ENCODE measurements at places on chromosomes 7 and 10.
A peak's percentile ranks its signal among the peaks of the same experiment; 100 is the strongest.

DNA sequence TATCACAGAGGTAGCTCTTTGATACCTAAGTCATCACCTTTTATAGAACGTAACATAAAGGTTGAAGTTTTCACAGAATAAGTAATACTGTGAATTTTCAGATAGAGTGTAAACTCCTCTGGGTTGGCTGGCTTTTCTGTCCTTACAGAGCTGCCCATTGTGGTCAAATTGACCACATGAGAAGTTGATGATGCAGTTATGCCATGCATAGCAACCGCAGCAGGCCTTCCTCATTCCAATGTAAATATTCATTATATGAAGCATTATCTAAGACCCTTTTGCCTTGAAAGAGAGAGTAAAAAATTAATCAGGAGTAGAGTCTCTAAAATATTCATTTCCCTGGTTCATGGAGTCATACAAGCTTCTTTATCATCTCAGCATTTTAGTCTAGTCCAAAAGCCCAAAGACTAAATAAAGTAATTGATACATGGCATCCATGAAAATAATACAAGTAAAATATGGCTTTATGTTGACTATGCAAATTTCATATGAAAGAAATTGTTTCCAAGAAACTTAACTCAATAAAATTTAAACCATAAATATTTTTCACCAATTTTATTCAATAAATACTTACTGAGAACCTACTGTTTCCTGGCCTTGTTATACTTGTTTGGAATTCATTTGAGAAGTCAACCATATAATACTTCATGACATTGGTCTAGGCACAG, 516.4 kb downstream of the PCDH15 start:
- DNase-seq, result no peak

DNA sequence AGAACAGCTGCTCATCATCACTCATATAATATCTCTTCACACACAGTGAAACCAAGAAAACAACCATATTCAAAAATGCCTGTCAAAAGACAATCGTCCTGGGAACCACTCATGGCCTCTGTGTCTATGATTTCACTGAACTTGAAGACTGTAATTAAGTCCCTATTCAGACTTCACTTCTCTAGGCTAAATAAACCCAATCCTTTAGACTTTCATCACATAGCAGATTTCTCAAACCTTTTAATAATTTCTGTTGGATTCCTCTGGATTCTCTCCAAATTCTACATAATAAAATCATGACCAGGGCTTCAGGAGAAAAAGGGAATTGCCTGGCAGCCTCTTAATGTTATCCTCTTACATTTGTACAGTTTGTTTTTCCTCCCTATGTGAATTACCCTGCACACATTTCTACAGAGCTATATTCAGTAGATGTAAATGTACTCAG, 201.1 kb downstream of the LRRN3 start:
- no peak for DNase-seq

DNA sequence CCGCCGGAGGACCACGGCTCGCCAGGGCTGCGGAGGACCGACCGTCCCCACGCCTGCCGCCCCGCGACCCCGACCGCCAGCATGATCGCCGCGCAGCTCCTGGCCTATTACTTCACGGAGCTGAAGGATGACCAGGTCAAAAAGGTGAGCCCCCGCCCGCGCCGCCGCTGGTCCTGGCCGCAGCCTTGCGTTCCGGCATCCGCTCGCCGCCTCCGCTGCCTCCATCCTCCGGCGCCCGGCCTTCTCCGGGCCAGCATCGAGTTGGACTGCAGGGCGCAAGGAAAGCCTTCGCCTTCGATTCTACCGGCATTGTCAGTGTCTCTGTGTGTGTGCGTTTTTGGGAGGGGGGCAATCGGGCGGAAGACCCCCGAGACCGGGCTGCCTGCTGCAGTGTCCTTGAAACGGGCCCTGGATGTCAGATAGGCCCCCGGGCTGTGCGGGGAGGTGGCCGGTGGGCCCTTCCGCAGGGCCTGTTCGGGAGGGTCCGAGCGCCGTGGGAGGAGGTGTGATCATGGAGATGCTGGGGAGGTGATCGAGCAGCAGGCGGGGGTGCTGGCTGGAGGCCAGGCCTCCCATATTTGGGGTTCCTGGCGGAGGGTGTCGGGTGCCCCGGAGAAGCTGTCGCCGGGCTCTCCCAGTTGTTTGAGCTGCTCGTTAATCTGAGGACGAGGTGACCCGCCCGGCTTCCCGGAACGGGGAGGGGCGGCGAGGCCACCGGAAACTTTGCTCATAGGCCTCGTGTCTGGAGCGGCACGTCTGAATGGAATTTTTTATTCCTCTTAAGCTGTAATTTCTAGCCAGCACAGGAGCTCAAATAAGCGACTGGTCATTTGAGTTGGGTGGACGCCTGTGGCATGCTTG, 40.8 kb downstream of the HK1 start:
- DNase-seq, result peak; percentile 69

DNA sequence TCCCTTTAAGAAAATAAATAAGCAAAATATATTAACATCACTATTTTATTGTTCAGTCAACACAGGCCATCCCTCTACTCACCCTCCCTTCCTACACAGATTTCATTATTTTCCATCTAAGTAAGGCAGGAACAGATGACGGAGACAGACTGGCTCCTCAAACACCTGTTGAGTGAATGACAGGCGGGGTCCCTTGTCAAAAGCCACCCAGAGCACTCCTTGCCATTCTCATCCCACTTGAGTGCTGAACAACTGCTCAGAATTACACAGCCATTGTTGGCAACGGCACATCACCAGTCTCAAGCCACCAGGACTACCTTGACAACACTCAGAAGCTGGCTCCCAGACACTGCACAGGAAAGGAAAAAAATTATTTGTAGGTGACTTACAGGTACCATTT, 3.3 kb downstream of the GRB10 start:
- DNase-seq, result no peak

GRCh38 chr10:84084342-84084741, 55.0 kb upstream of the GHITM start:
- no peak for DNase-seq

DNA sequence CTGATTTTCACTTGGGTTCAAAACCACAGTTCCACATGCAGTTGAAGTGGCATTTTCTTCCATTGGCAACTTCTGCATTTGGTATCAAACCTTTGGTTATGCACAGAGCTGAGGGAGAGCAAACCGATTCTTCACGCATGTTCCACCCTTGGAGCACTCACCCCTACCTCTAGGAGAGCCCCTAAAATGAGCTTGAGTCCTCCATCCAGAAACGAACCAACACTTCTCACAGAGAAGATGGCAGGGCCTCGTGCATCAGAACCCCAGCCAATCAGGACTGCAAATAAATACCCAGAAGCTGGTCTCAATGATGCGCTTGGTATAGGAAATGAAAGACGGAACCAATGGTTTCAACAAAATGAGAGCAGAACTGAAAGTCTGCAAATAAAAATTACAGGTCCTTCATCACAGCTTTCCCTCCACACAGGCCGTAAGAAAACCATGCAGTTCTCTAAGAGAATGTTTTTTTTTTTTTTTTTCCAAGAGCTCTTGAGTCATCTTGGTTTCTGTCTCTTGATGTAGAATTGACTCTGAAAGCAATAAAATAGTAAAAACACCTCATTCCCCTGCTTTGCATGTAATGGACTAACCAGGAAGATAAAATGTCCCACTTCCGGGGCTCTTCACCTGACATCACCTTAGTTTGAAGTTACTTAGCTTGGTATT, 23.9 kb downstream of the KLF6 start:
- DNase-seq, result no peak

DNA sequence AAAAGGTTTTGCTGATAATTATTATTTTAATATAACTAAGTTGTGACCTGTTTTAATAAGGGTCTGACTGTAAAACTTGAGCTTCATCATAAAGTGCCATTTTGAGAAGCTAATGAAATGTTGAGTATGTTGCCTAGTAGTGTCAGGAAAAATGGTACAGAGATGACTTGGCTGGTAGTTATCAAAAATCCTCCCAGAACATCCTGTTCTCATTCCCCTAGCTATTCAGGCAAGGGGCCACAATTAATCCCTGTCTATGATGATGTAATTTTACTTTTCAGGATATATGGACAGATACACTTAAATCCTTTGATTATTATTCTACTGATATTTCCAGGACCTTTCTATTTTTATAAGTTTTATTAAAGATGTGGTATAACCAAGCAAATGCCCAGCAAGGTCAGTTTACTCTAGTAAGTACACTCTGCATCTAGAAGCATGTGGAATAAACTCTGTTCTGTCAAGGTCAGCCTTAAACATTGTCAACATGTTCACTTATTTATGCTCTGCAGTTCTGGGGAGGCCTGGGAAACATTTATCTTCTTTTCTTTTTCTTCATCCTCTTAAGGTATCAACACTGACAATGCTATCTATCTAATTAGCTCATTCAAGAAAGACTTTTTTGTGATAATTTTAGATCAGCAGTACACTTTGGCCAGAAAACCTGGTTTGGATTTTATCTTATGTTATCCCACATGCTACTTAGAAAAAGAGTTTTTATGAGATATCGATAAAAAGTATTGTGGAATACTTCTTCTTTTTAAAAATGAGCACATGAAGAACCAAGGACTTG, 32.1 kb downstream of the BTRC start:
- no peak for DNase-seq

DNA sequence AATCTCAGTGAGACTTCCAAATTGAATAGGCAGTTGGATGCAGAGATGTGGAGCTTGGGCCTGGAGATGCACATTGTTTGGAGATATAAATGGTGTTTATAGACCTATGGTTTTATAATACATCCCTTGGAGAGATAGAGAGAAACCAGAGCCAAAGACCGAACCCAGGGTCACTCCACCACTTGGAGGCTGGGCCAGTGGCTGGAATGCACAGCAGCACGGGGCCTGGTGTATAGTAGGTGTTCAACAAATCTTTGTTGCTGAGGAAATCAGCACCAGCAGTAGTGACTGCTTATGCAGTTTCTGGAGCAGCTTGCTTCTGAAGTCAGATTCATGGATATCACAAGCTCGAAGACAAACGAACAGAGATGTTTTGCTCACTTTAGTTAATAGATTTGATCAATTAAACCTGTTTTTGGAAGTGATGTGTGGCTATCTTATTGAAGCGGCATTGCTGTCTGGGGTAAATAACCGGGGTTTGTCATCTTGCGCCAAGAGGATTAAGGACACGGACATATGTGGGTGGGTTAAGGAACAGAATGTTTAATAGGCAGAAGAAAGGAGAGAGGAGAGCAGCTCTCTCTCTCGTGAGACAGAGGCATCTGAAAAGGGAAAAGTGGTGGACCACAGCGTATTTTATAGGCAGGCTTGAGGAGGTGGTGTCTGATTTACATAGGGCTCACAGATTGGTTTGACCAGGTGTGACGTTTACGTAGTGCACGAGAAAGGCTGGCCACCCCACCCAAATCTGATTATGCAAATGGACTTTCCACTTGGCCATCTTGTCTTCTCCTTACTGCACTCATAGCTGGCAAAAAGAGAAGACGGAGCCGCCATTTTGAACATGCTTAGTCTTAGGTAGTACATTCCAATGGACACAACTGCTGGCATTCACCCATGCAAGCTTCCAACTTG, 11.1 kb downstream of the RBP4 start:
- no peak for DNase-seq

DNA sequence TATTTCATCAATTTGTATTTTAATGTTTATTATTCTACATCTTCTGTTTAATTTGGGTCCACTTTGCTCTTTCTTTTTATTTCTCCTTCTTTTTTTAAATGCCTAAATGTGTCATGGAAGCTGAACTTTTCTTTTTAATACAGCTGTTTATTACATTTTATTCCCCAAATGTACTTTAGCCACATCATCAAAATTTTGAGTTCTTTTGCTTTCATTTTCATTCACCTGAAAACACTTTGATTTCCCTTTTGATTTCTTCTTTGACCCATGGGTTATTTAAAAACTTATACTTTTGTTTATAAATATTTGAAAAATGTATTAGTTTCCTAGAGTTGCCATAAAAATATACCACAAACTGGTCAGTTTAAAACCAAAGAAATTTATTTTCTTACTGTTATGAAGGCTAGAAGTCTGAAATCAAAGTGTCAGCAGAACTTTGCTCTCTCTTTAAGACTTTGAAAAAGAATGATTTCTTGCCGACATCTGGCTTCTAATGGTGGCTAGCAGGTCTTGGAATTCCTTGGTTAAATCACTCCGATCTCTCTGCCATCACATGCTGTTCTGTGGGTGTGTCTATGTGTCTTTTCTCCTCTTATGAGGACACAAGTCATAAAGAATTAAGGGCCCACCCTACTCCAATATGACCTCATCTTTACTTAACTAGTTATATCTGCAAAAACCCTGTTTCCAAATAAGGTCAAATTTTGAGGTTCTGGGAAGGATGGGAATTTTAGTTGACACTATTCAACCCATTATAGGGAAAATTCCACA, 225.5 kb downstream of the ANKRD7 start:
- no peak for DNase-seq

DNA sequence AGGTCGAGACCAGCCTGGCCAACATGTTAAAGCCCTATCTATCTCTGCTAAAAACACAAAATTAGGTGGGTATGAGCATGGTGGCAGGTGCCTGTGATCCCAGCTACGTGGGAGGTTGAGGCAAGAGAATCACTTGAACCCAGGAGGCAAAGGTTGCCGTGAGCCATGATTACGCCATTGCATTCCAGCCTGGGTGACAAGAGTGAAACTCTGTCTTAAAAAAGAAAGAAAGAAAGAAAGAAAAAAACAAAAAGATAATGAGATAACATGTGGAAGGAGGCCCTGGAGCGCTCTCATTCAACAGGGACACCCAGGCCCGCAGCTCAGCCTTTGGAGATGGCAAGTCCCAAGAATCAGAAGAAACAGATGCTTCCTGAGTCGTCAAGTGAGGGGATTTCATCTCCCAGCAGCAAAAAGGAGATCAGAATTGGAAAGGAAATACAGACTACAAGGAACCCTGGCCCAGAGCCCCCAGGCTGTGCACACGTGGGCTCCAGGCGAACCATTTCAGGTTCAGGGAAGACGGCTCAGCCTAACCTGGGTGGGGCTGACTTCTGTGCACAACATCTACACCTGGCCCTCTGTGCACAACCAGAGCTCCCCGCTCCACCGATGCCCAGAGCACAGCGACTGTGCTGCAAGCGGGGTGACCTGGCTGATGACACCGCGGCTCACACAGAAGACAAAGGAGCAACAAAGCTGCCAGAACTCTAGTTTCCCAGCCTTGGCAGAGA, 33.3 kb downstream of the GNA12 start:
- no peak for DNase-seq

DNA sequence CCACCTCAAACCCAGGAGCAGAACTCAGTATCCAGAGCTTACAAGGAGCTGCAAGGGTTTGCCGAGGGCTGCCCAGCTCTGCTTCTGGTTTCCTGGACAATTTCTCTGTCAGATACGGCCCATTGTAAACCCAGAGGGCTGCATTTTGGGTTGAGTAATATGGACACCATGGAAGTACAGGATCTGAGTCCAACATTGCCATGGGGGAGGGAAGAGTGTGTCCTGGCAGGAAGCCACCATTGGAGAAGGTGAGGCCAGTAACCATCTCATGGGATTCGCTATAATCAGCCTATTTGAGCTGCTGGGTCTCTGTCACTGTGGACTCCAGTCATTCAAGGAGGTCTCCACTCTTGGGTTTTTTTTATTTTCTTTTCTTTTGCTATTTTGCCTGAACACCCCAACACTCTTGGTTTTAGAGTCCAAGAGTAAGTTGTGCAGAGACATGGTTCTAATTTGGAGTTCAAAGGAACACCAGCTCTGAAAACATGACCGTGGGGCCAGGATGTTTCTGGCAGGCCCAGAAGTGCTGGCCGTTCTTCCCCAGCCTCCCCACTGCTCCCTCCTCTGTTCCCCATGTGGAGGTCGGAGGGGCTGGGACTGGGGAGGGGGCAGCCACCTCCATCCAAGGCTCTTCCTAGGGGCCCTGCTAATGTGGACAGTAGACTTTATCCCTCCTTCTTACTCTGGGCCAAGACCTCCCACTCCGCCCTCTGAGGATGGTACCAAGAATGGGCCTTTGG, 46.2 kb downstream of the CHST3 start:
- no peak for DNase-seq

- no peak for DNase-seq
Observed at GRCh38 chr10:46024948-46025347, 5.5 kb downstream of the NCOA4 start.
